CD4-positive, alpha-beta T cell treated with Interleukin-2 at 100 ng/mL for 4 hours (primary cell): ENCODE measurements at places on chromosomes 1 and 21.
A peak's percentile ranks its signal among the peaks of the same experiment; 100 is the strongest.

DNA sequence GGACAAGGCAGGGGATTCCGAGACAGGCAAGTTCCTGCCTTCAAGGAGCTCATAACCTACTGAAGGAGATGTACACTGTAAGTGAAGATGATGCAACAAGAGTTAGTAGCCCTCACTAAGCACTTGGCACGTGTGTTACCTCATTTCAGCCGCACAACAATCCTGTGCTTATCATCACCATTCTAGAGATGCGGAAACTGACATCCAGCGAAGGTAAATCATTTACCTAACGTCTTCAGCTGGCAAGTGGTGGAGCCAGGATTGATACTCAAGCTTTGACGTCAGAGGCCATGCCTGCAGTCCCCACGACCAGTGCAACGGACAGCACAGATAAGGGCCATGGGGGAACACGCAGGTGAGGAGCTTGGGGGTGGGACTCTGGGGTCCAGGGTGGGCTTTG is 2.9 kb upstream of the UBXN10 start:
- DNase-seq: no peak

- DNase-seq: no peak
Measured at GRCh38 chr21:44701023-44701400, 4.0 kb downstream of the KRTAP10-12 start.

- DNase-seq: no peak
Measured at GRCh38 chr1:245997471-245998258, 509.4 kb downstream of the SMYD3 start.

- no peak for DNase-seq
Measured at GRCh38 chr21:29943885-29944284, 4.1 kb upstream of the GRIK1 start.

GRCh38 chr1:8870103-8870502 is 8.4 kb downstream of the ENO1 start:
- no peak for DNase-seq

- no peak for DNase-seq
Measured at GRCh38 chr1:228339059-228339704, 67.5 kb downstream of the TRIM11 start.

GRCh38 chr1:2921970-2922686 is 99.1 kb upstream of the ACTRT2 start:
- peak; percentile 4 for DNase-seq

DNA sequence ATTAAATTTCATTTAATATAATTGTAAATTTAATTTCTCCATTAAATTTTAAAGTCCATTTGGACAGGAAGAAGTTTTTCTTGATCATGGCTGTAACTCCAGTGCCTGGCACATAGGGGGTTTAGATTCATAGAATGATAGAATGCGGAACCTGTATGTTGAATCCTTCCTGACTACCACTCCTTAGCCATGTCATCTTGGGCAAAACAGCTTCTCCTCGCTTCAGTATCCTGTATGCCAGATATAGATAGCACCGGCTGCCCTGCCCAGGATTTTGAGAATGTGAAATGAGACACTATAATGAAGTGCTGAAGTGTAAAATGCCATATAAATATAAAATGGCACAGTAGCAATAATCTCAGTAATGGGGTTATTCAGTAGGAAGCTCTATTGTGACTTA is 6.4 kb downstream of the DYRK1A start:
- no peak for DNase-seq

GRCh38 chr1:56415258-56415657 is 164.1 kb downstream of the PLPP3 start:
- no peak for DNase-seq

DNA sequence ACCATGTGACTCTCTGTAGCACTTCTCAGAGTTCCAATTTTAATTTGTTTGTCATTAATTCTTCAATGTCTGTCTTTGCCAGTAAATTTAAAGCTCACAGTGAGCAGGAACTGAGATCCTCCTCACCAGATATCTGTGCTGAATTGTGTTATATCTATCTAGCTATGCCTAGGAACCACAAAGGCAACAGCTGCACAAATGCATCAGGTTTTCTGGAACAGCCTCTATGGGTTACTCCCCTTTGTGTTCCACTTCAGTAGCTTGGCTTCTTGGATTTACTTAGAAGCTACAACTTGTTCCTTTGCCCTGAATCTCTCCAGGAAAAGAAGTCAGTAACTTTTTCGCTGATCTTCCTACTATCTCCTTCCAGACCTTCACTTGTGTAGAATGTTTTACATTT is 1237.8 kb upstream of the ADGRL4 start:
- no peak for DNase-seq

DNA sequence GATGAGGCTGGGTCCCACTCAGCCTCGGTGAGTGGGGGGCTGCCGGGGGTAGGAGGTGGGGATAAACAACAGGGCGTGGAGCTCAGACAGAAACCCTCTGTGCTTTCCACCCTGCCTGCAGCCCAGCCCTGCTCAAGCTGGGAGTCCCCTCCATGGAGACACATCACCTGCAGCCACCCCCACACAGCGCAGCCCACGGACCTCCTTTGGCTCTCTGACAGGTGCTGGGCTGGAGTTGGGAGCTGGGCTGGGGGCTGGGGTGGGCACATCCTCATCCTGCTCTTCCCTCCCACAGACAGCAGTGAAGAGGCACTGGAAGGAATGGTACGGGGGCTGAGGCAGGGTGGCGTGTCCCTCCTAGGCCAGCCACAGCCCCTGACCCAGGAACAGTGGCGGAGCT is 1.9 kb upstream of the CATSPER4 start:
- DNase-seq: no peak

DNA sequence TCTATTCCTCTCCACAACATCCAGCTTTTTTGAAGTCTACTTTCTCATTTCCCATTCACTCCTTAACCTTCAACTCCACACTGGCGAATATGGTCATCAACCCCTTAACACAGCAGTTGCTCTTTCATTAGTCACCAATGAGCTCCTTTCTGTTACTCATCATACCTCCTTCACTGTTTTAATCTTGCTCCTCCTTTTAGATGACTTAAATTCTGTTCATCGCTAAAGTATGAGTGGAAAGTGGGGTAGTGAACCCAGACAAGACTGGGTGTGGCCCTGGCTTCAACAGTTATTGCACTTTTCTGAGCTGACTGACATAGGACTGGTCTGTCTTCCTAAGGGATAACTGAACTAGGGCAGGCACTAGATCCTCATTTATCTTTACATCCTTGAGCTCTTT is 51.3 kb downstream of the AKT3 start:
- peak; percentile 16 for DNase-seq

GRCh38 chr1:172637522-172637921 is 21.4 kb upstream of the FASLG start:
- no peak for DNase-seq

DNA sequence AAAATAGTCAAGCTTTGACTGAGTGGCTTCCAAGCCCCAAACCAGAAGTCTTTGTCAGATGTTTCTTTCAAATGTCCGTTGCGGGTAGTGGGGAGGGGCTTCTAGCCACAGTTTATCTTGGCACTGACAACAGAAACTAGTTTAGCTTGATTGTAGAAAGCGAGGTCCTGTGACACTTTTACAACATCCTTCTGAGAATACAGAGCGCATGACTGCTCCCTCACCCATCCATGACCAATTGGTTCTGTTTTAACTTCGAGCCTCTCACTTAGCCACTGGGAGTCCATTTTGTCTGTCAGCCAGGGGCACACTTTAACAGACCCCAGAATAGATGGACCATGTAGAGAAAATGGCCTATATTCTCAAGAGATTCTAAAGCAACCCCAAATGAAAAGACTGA is 199.2 kb upstream of the ST6GALNAC5 start:
- DNase-seq: no peak
